ENCODE measurements at places on chromosomes 1 and 21.

DNA sequence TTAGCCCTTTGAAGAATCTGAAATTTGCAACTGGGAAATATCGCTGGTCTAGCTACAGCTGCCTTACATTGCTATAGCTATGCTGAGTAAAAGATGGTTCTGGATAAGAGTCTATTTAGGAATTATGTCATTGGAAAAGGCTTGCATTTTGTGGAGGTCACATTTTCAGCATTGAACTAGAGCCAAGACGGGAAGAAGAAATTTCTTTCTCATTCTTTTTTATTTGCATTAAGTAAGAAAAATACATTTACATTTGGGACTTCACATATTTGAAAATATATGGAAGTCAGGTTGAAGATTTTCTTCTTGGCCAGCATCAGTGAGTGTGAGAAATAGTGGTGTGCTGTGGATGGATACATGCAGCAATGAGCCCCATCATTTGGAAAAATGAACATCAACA lies 291.6 kb downstream of the PTBP2 start:
- no peak for DNase-seq

GRCh38 chr21:38790961-38791360 lies 14.8 kb upstream of the ETS2 start:
- DNase-seq, result no peak

- DNase-seq, result no peak
Observed at GRCh38 chr1:54117815-54118563, 34.8 kb downstream of the CDCP2 start.

DNA sequence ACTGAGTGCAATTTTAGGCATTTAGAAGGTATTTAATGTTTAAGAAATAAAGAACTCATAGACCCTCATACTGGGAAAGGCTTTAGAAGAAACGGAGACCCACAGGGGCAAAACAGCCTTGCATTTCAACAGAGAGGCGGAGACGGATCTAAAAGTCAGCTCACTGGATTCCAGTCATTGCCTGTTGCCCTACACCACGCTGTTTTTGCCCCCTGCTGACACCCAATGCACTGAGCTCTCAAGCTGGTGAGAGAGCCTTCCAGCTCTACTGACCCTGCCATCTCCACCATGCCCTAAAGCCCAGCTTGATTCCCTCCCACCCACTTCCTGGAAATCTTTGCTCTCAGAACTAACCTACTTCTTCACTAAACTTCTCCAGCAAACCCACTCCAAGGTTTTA lies 7.2 kb upstream of the TRAF3IP3 start:
- DNase-seq, result no peak

DNA sequence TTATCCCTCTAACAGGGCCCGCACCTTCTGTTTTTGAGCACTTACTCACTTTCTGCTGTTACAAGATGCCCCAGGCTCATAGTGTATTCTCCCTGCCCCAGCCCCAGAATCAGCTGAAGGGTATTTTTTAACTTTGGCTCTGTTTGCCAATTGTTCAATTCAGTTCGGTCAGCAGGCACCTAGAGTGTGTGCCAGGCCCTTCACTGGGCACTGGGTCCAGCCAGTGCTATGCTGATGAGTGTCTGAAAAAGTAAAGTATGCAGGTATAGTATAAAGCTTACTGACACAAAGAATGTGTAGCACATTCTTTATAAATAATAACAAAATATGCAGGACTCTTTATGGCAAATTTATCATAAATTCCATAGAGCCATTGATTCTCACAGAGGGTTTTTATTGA lies 35.0 kb downstream of the FHAD1 start:
- no peak for DNase-seq

DNA sequence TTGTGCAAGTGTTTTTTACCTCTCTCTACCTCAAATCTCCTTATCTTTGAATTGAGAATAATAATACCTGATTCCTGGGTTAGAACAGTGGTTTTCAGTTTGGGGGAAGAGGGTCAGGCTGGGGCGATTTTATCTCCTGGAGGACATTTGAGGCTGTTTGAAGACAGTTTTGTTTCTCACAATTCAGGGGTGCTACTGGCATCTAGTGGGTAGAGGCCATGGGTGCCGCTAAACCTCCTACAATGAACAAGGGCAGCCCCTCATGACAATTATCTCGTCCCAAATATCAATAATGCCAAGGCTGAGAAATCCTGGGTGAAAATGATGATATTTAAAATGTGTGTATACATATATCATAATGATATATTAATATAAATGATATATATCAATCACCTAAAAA lies 139.1 kb upstream of the USH2A start:
- no peak for DNase-seq
